ENCODE measurements at places on chromosomes 3 and 15. TPM values are rescaled to one million over a fixed set of nuclear protein-coding genes. Genes with fewer than 3 reads are reported as not detected.

The SEMA7A gene
- total RNA-seq, result 1.3 TPM

The PLA2G4D gene
- total RNA-seq, result not detected

The LPP gene
- 12.0 TPM for total RNA-seq

The C2CD4A gene
- total RNA-seq, result 0.10 TPM

The MKRN3 gene
- 1.6 TPM for total RNA-seq

The SERINC4 gene
- 0.08 TPM for total RNA-seq

The RGMA gene
- total RNA-seq, result 0.31 TPM

The FOXL2NB gene
- total RNA-seq, result 0.63 TPM

The GJD2 gene
- total RNA-seq, result not detected

The ADAMTS9 gene
- 0.65 TPM for total RNA-seq

The GOLGA8T gene
- 1.7 TPM for total RNA-seq

The SMCO1 gene
- total RNA-seq, result not detected

The TMEM108 gene
- total RNA-seq, result not detected

The ATP13A5 gene
- not detected for total RNA-seq

The SLC22A14 gene
- 0.05 TPM for total RNA-seq

The MAP6D1 gene
- total RNA-seq, result 7.2 TPM

The DNAH12 gene
- 0.09 TPM for total RNA-seq

The KCNMB2 gene
- total RNA-seq, result not detected

The GMNC gene
- total RNA-seq, result not detected

The FBXW12 gene
- not detected for total RNA-seq

The ROBO2 gene
- not detected for total RNA-seq

The C3orf85 gene
- not detected for total RNA-seq

The CCDC71 gene
- total RNA-seq, result 11.6 TPM

The GOLGA6B gene
- total RNA-seq, result 0.06 TPM

The PLSCR4 gene
- 10.7 TPM for total RNA-seq

The BTLA gene
- not detected for total RNA-seq

All from A549 treated with Hydrocortisone at 1 μM for 4 hours (cell line).